ENCODE measurements at places on chromosomes 1 and 21.
A peak's percentile ranks its signal among the peaks of the same experiment; 100 is the strongest.

GRCh38 chr1:229891227-229891626 lies 175.8 kb upstream of the GALNT2 start:
- DNase-seq = no peak

GRCh38 chr1:1432951-1433803 lies 2.3 kb upstream of the VWA1 start:
- DNase-seq = peak; percentile 94

DNA sequence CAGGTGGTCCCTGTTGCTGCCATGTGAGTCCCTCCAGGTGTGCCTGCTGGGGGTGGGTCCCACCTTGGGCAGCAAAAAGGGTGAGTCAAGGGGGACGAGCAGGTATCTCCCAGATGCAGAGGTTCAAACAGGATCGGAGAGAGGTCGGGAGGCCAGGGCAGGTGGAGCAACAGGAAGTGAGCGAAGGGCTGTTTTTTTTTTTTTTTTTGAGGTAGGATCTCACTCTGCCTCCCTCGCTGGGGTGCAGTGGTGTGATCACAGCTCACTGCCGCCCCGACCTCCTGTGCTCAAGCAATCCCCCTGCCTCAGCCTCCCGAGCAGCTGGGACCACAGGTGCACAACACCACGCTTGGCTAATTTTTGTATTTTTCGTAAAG lies 39.4 kb downstream of the SLC2A7 start:
- DNase-seq = no peak

GRCh38 chr1:98398649-98399048 lies 262.9 kb upstream of the SNX7 start:
- DNase-seq = no peak

DNA sequence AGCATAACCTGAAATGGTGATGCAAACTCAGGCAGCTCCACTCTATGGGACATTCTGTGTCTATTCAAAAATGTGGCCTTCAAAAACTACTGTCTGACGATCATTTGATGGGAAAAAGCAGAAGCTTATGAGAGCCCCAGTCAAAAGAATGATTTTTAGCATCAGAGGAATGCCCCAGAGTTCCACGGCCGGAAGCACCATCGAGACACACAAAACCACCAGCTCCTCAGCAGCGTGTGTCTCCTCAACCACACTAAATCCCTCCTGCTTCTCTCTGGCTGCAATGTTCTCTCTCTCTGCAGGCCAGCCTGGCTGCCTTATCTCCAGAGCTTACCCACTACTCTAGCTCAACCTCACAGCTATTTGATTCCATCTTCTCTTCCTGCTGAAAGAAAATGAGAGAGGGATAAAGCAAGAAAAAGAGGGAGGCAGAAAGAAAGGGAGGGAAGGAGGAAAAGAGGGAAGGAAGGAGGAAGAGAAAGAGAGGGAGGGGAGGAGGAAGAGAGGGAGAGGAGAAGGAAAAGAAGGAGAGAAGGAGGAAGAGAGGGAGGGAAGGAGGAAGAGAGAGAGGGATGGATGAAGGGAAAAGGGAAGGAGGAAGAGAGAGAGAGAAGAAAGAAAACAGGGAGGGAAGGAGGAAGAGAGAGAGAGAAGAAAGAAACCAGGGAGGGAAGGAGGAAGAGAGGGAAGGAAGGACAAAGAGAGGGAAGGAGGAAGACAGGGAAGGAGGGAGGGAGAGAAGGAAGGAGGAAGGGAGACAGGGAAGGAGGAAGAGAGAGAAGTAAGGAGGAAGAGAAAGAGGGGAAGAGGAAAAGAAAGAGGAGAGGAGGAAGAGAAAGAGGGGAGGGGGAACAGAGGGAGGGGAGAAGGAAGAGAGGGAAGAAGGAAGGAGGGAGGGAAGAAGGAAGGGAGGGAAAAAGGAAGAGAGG lies 33.5 kb upstream of the LAPTM5 start:
- no peak for DNase-seq

GRCh38 chr21:41428311-41428710 lies 2.3 kb downstream of the MX1 start:
- DNase-seq = no peak

DNA sequence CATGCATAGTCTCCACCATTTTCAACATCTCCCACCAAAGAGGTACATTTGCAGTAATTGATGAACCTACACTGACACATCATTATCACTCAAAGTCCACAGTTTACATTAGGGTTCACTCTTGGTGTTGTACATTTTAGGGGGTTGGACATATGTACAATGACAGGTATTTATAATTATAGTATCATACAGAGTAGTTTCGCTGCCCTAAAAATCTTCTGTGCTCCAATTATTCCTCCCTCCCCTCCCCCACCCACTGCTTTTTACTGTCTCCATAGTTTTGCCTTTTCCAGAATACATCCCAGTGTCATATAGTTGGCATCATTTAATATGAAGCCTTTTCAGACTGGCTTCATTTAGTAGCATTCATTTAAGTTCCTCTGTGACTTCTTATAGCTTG lies 13.6 kb downstream of the COA7 start:
- DNase-seq = no peak

Measured in large intestine (tissue), 12 donors.